Hematopoietic multipotent progenitor cell treated with erythropoietin and hydrocortisone succinate and interleukin-3 and kit ligand, for 17 days (in vitro differentiated cells): ENCODE measurements at places on chromosomes 5 and 9.

DNA sequence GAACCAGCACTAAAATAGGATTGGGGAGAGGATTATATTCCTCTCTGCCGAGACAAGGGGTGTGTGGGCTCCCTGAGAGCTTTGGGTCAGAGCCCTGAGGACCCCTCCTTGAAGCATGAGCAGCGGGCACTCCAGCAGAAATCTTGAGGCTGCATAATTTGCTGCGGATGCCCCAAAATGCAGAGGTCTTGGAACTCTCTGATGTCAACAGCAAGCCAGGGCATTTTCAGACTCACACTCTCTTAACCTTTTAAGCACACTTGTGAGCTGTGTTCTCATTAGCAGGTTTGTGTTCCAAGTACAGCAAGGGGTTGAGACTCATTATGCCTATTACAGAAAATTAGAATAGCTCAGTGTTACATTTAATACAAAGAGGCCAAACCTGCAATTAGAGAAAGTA lies 513.0 kb upstream of the ADAMTS16 start:
- no peak for DNase-seq

DNA sequence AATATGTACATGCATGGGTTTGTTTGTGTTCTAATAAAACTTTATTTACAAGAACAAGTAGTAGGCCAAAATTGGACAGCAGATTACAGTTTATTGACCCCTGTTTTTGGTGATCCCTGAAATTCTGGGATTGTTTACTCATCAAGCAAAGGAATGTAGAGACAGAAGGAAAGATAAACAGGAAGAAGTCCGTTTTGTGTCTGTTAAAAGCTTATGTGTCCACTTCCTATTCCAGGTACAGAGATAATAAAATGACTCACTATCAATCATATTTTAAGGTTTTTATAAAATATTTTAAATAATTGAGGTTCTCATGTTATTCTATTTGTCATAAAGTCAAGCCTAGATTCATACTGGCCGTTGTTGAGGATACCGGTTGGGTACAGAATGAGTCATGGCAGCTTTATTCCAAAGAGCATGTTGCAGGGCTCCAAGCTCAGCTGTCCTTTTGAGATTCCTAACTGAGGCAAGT lies 214.9 kb upstream of the DAB2 start:
- no peak for DNase-seq

GRCh38 chr9:92010705-92011536 lies 60.9 kb upstream of the ROR2 start:
- DNase-seq = no peak

DNA sequence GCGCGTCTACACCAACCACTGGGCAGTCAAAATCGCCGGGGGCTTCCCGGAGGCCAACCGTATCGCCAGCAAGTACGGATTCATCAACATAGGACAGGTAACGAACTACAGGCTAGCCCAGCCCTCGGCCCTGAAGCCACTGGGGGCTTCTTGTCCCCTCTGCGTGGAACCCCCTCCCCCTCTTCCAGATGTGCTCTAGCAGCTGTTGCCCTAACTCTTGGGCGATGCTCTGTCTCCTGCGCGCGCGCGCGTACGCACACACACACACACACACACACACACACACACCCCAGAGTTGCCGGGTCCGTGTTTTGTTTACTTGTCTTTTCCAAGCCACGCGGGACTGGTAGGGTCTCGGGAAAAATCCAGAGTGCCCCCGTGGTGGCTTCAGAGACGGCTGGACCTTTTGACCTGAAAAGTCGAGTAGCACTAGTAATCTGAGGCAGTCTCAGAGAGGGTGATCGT lies 836 bp downstream of the PCSK5 start:
- DNase-seq = no peak

DNA sequence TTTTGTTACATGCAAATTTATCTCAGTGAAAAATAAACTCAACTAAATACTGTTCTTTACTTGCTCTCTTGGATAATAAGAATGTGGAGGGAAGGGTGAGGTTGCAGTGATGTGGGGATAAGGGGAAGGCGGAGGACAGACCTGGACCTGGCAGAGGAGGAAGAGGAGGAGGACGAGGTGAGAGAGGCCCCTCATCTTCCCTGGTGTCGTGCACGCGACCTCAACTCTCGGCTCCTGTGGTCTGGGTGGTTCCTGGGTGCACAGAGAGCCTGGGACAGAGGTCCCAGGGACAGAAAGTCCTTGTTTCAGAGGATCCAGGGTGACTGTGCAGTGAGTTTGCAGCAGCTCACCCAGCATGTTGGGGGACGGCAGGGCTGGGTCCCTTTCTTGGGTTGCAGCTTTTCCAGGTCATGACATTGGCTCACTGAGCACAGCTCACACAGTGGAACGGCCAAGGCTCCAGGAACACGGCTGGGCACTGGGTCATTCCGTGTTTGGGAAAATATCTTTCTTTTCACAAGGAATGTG lies 37.7 kb upstream of the LPCAT1 start:
- DNase-seq = no peak

- no peak for DNase-seq
Measured at GRCh38 chr5:9698125-9698826, 68.1 kb upstream of the TAS2R1 start.

DNA sequence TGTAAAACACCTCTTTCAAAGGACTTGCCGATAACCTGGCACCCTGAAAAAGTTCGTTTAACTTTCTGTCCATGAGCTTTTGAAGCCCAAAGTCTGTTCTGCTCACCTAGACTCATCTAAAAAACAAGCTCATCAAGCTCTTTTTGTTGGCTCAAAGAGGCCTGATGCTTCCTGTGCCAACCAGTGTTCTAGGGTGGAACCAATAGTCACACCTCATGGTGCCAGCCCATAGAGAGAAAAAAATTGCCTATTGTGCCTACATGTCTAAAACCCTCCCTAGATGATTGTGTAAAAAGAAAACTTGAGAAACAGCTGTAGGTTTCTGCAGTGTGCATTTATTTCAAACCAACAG lies 4.7 kb downstream of the SH3RF2 start:
- DNase-seq = no peak

DNA sequence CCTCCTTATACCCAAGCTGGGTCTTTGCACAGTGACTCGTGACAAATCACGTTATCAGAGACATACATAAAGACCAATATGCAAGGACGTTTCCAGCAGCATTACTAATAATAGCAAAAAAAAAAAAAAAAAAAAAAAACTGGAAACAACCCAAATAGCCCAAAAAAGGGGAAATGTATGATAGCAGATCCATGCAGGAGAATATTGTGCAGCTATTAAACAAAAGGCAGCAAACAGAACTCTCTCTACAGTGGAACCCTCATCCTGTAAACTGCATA lies 37.7 kb downstream of the C5orf15 start:
- no peak for DNase-seq

DNA sequence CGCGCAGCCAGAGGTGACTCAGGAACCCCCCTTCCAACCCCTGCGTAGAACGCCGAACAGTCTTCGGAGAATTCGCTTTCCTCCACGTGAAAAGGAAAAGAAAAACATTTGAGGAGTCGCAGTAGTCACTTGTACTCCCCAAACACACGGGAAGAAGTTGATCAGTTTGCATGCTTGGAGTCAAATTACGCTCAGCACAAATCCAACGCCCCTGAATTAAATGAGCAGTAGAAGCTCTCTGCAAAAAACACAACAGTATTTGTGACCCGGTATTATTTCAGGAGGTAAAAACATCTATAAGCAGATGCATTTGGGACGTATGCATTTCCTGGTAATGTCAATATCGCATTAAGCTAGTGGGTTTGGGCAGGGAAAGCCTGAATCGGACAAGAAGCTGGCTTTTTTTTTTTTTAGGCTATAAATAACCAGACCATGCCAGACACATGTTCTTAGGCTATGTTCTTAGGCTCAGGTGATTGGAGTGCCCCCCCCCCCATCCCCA lies 854 bp upstream of the ARL15 start:
- no peak for DNase-seq

DNA sequence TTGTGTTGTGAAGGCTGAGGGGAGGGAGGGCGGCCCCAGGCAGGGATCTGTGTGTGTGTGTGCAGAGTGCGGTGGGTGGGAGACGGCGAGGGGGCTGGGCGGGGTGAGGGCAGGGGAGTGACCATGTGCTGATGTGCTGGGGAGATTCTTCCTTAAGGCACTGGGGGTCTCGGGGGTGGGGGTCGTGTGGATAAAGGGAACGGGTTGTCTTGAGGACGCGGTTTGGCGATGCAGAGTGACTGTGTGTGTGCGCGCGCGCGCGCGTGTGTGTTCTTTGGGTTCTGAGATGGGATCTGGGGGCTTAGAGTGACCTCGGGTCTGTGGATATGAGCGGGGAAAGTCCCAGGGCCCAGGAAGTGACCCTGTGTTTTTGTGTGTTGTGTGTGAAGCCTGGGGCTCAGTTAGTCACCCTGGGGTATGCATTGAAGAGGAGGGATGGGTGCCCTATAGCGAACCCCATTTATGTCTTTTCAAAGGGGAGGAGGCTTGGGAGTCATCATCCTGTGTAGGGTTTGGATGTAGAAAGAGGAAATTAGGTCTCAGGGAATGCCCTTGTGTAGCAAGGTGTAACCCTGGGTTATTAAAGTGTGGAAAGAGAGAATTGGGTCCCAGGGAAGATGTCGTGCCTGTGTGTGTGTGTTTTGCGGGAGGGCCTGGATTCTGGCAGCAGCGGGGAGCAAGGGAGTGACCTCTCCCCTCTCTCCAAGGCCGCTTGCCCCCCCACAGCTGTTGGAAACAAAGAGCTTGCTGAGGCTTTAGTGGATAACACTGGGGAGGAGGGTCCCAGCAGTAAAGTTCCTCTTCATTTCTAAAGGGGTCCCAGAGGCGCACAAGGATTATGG lies 1.4 kb downstream of the TMEFF1 start:
- DNase-seq = no peak

GRCh38 chr9:27339661-27340284 lies 42.8 kb upstream of the EQTN start:
- DNase-seq = no peak

DNA sequence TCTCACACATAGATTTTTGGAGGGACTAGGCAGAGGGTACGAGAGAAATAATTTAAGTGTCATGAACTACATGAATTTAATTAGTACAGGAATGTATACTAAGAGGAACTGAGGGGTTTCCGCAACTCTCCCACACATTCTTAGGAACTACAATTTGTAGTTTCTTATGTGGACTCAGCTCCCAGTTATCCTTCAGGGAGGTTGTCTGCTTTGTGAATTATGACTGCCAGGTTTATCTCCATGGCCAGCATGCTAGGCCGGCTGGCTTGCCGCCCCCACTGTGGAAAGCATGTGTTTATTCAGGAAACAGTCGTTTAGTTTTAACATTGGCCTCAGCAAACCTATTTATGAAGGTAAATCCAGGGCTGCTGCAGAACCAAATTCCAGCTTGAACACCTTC lies 415.0 kb downstream of the KCTD16 start:
- DNase-seq = no peak

DNA sequence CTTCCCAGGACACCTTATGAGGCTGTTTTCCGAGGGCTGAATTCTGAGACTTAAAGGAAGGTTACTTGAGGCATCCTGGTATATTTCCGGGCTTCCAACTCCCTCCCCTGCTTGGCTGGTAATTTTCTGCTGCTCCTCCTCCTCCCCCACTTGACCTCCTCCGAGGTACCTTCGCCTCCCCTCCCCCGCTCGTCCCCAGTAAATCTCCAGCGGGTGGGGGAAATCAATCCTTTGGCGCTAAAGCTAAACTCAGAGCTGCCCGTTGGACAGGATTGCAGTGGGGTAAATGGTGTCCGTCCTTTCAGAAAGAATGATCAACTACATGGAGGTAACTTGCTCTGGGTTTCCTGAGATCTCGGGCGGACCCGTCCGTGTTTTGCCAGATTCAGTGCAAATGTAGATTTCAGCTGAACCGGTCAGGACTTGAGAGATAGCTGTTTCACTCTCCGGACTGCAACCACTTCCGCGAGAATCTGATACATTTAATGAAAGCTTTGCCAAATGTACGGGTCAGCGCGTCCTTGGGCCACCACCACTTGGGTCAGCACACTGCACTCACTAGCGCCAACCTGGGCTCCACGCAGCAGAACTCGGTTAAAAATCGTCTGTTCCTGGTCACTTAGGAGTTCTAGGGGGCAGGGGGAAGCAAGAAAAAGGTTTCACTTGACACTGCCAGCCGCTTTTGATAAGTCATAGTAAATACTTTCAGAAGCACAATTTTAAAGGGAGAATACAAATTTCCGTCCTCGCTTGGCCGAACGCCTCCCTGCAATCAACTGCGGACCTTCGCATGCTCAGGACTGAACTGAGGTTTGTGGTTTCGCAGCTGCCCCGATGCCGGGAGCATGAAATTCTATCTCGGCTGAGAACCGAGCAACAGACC lies 4.6 kb upstream of the ISL1 start:
- DNase-seq = no peak

DNA sequence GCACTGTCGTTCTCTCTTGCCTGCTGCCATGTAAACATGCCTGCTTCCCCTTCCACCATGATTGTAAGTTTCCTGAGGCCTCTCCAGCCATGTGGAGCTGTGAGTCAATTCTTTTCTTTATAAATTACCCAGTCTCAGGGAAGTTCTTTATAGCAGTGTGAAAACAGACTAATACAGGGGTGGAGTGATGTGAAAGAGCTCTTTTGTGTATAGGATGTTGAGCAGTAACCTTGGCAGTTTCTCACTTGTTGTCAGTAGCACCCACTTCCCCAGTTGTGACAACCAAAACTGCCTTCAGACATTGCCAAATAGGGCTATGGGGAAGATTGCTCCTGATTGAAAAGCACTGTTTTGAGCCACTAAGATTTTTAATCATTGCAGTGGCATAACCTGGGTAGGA lies 552.2 kb upstream of the ZNF462 start:
- no peak for DNase-seq

DNA sequence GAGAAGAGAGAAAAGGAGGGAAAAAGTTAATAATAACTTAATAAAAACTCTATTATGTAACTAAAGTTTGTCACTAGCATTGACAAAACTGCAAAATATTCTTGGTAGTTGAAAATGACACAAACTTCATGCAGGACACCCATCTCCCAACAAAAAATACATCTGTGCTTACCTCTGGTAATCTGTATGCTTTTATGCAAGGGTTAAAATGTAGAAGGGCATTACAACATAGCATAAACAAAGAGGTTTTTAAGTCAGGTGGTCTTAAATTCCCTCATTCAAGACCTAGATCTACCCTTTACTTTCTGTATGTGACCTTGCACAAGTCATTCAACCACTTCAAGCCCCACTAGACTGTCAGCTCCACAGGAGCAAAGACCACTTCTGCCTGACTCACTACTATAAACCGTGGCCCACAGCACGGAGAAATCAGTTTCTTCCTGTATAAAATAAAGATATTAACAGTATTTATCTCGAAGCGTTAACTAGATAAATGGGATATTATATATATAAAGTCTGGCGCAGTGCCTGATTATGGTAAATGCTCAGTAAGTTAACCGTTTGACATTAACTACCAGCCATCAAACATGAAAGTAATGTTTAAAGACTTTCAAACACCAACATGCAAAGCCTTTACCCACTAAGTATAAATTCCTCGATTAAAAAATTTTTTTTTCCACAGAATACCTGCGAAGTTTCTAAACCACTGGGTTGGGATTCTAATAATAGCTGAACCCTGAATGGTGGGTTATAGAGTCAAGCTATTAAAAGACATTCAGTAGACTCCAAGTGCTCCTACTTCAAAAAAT lies 2.0 kb downstream of the FBXL17 start:
- DNase-seq = no peak

DNA sequence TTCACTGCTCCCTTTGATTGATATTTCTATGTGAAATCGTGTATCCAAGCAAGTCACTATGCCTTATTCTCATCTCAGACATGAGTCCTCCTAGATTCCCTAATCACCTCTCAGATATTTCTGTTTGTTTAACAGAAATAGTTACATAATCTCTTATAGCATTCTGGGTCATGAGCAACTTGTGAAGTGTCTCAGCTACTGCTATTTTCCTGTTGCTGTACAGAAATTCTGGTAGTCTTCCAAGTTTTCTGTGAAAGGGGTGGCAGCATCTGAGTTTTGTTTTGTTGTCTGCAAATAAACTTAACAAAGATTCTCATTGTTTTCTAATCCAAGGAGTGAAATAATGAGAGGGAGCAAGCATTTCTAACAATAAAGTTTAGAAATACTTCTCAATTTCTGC lies 256.9 kb upstream of the ST8SIA4 start:
- no peak for DNase-seq
